ENCODE measurements at places on chromosomes 12 and 14.

GRCh38 chr12:26347300-26347699, 151.9 kb downstream of the SSPN start:
- DNase-seq: no peak

- DNase-seq: no peak
These were observed 133.6 kb downstream of the ZFP36L1 start for GRCh38 chr14:68658943-68659931.

- DNase-seq: no peak
These were observed 297.6 kb downstream of the TMEM132D start for GRCh38 chr12:129606239-129606638.

DNA sequence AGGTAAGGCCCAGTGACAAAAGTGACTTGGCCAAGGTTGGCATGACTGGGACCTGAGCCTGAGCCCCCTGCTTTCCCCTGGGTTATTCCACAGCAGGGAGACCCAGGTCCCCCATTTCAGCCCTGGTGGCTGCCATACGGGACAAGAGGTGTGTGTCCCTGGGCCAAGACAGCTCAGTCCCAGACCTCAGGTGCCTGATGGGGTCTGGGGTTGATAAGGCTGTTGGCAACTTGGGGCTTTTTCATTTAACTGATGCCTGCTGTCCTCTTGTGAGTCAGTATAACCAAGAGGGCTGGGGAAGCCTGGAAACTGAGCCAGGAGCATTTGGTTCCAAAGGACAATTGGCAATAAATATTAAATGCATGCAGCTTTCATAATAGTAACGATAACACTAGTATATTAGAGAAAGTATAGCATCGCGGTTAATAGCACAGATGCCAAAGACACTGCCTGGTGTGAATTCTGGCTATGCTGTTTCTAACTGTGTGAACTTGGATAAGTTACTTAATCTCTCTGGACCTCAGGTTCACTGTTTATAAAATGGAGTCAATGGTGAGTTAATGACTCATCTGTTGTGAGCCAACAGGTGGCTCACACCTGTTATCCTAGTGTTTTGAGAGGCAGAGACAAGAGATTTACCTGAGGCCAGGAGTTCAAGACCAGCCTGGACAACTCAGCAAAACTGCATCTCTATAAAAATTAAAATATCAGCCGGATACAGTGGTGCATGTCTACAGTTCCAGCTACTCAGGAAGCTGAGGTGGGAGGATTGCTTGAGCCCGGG, 898 bp downstream of the SDSL start:
- DNase-seq: no peak

GRCh38 chr12:30643366-30643765, 52.3 kb downstream of the IPO8 start:
- no peak for DNase-seq

DNA sequence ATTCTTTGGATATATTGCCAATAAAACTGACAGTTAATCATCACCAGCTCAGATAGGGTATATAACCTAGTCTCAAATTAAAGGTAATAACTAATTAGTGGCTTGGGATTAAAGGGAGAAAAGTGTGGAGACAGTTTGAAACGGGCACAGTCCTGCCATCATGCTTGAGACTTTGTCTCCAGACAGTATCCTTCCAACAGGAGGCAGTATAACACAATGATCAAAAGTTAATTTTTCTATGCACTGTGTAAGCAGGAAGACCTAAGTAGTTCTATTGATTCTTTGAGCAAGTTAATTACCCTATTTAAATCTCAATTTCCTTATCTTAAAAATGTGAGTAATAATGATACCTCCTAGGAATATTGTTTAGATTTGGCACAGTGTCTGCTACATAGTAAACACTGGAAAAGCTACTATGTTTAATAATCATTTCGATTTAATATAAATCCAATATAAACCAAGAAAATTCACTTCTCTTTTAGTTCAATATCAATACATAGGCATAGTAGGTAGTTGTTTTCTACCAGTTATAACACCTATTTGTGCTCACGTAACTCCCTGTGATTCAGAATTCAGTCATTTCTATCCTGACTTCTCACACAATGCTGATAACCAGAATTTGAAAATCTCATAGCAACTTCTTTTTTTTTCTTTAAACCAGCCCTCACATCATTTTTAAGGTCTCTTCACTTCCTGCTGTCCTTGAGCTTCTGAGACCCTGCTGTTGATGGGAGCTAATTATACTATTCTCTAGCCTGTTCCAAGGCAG, 53.7 kb downstream of the GALNT4 start:
- no peak for DNase-seq

GRCh38 chr14:54533100-54533499, 23.4 kb downstream of the CGRRF1 start:
- DNase-seq: no peak

- no peak for DNase-seq
These were observed 28.5 kb upstream of the CISTR start for GRCh38 chr12:53780323-53780722.

- no peak for DNase-seq
These were observed 260.5 kb downstream of the RAD51B start for GRCh38 chr14:68079941-68080697.

DNA sequence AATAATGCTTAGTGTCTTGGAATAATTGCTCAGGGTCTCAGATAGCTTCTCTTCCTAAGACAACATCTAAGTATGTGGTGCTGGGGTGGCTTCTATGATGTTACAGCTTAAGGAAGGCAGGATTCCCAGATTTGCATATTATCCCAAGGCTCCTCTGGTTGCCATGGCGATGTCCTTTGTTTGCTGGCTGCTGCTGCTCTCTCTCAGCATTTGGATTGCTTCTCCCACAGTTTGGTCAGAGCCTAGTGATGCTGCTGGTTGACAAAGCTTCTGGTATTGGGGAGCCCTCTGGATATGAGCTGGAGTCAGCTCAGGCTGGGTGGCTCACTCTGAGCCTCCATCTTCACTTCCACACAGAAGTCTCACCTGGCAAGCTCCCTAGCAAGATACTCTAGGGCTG, 56.4 kb upstream of the FBXO33 start:
- DNase-seq: no peak

- peak; percentile 36 for DNase-seq
These were observed 5.6 kb downstream of the SLC11A2 start for GRCh38 chr12:51020448-51021182.

Data from CD8-positive, alpha-beta T cell (primary cell).